ENCODE measurements at places on chromosomes 7 and 10.

GRCh38 chr10:99845837-99846382, 63.5 kb downstream of the ABCC2 start:
- peak; percentile 92 for DNase-seq

GRCh38 chr7:22350466-22351328, 6.3 kb downstream of the RAPGEF5 start:
- peak; percentile 24 for DNase-seq

DNA sequence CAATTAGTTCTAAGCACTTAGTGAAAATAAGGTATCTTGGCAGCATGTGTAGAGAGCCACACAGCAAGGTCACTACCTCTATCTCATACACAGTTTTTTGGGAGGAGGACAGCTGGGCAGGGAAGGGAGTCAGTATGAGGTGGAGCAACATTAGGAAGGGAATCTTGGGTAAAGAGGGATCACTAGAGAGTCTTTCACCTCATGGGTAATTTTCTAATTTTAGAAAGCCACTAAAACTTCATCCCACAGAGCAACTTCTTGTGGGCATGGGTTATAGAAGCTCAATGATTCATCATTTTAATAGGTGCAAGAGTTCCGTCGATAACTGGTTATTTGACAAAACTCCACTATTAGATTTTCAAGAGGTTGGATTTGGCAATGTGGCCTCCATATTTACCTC, 2.5 kb downstream of the NRAP start:
- DNase-seq, result no peak

DNA sequence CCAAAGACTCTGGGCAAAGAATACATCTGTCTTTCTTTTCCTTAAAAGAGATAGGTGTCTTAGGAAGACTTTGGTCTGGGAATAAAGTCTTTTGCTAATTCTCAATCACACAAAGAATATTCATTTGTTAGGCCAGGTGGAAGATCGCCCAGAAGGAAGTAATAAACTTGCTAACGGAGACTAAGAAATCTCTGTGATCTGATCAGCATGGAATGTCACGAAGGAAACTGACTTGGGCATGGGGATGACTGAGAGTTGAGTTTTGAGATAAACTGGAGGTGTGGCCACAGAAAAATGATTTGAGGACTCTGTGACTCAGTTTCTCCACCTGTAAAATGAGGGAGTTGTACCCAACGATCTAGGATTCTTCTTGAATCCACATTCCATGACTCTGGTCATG, 161.1 kb upstream of the SVIL start:
- DNase-seq, result no peak

DNA sequence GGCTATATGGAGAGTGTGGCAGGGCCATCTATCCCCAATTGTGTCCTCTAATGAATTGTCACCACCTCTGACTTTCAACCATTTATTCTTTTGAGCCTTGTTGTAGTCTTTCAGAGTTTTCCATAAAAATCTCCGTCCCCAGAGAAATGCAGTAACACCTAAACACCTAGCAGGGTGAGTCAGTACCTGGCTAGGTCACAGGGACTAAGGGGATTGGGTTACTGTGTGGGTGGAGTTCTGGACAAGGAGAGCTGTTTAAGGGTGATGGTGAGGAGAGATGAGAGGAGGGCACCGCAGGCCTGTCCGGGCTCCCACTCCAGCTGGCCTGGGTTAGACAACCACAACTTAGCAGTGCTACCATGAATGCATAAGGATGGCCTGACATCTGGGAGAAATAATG, 186.2 kb upstream of the LYZL1 start:
- no peak for DNase-seq
